Calu3 (cell line): ENCODE measurements at places on chromosomes 3 and 15. TPM values are rescaled to one million over a fixed set of nuclear protein-coding genes. Genes with fewer than 3 reads are reported as not detected.

The SCN10A gene
- total RNA-seq = not detected in 2 replicates

DNA sequence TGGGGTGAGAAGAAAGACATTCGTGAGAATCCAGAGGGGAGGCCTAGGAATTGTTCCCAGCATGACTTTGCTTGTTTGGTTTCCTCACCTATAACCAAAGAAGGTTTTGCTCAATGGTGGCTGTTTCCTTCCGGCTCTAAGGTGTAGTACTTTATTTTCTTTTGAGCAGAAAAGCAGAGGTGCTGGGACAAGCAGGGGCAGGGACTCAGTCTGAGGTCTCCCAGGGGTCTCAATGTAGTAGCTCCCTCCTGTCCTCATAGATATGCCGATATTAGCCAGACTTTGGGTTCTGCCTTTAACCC, 41.6 kb downstream of the ZBTB38 start:
- peaks cover 22% of the 10 kb centered on the region for H3K4me1 ChIP-seq
- H3K36me3 ChIP-seq = peaks cover 10% of the 10 kb centered on the region
- H3K27me3 ChIP-seq = no peaks in the 10 kb centered on the region
- no peak overlapping the region for H3K4me3 ChIP-seq

DNA sequence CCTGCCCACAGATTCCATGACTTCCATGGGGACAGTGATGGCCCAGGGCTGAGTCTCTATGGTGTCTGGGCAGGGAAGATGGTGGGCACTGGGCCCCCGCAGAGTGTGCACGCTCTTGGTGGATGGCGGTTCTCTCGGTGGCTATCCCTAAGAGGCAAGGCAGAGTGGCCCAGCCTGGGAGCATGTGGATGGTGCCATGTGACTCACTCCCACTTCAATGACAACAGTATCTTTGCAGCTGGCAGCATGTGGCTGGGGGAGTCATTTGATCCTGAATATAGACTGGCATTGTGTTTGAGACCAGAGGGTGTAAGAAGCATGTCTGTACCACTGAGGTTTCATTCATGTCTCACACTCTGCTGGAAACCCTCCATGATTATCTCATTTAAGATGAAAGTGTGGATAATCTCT, 101.2 kb downstream of the CORO2B start:
- H3K4me3 ChIP-seq = no peak overlapping the region
- no peaks in the 10 kb centered on the region for H3K36me3 ChIP-seq
- no peak overlapping the region for H3K27ac ChIP-seq
- H3K4me1 ChIP-seq = no peaks in the 10 kb centered on the region
- DNase-seq = no peak

The SLC38A3 gene
- total RNA-seq = not detected in 2 replicates

- H3K27ac ChIP-seq = no peak overlapping the region
- H3K36me3 ChIP-seq = no peaks in the 10 kb centered on the region
- DNase-seq = no peak
- H3K4me3 ChIP-seq = no peak overlapping the region
- peaks cover 9% of the 10 kb centered on the region for H3K4me1 ChIP-seq
- H3K27me3 ChIP-seq = no peaks in the 10 kb centered on the region
Observed at GRCh38 chr3:143895805-143896204, 47.5 kb upstream of the SLC9A9 start.

The SLC12A1 gene
- not detected in 2 replicates for total RNA-seq

The HEG1 gene
- total RNA-seq = 0.51 and 0.97 TPM in 2 replicates

- peak; percentile 29 for DNase-seq
- H3K36me3 ChIP-seq = peaks cover 26% of the 10 kb centered on the region
- H3K4me3 ChIP-seq = peak overlapping the region; percentile 74
- peaks cover 18% of the 10 kb centered on the region for H3K4me1 ChIP-seq
Observed at GRCh38 chr3:12553921-12554391, 2.9 kb upstream of the MKRN2 start.

The INKA1 gene
- total RNA-seq = 0.35 TPM in 1 of 2 replicates, not detected in the other

- H3K4me1 ChIP-seq = peaks cover 14% of the 10 kb centered on the region
- no peak overlapping the region for H3K4me3 ChIP-seq
- no peaks in the 10 kb centered on the region for H3K27me3 ChIP-seq
- no peaks in the 10 kb centered on the region for H3K36me3 ChIP-seq
Observed at GRCh38 chr3:171419457-171419856, 40.7 kb downstream of the TNIK start.

DNA sequence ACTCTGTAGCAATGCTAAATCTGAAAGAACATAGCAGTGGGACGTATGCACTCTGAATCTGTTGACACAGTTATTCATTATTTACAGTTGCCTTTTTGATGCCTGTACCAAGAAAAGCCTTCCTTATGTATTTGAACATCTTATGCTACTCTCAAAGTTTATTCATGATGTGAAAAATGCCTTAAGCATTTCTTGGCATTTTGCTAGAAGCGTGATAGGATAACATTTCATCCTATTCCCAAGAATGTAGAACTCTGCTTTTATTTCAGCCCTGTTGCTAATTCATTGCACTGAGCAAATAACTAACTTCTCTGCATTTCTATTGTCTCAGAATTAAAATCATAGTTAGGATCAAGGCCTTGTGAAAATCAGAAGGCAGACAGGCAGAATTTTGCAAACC, 105.5 kb downstream of the STRIT1 start:
- H3K4me1 ChIP-seq = peaks cover 9% of the 10 kb centered on the region
- no peaks in the 10 kb centered on the region for H3K27me3 ChIP-seq
- no peak overlapping the region for H3K4me3 ChIP-seq
- H3K27ac ChIP-seq = no peak overlapping the region

- no peak overlapping the region for H3K27ac ChIP-seq
- no peaks in the 10 kb centered on the region for H3K4me1 ChIP-seq
- H3K27me3 ChIP-seq = no peaks in the 10 kb centered on the region
- H3K36me3 ChIP-seq = no peaks in the 10 kb centered on the region
- no peak for DNase-seq
- H3K4me3 ChIP-seq = no peak overlapping the region
Observed at GRCh38 chr15:39094116-39094515, 486.8 kb upstream of the THBS1 start.

The HTR3C gene
- not detected in 2 replicates for total RNA-seq

DNA sequence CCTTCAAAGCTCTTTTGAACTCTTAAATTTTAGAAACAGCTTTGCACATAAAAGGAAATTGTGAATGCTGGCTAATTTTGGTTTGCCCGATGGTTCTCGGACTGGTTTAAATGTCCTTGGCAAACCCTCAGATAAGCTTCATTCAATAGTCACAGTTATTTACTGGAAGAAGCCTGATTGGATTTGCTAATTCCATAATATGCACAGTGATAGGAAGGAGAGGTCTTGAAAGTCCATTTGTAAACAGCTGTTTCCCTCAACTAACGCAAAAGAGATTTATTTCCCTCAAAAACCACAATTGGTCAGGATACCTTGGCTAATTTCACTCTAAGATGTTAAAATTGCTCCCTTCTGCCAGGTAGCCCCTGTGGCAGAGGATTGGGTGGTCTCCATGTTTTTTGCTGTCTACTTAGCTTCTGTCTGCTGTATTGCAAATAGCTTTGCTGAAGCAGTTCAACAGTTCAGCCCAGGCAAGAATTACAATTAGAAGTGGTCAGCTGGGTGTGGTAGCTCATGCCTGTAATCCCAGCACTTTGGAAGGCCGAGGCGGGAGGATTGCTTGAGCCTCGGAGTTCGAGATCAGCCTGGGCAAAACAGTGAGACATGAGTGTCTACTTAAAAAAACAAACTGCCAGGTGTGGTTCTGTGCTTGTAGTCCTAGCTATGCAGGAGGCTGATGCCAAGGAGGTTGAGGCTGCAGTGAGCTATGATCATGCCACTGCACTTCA, 30.6 kb upstream of the PROK2 start:
- H3K4me3 ChIP-seq = no peak overlapping the region
- H3K27me3 ChIP-seq = no peaks in the 10 kb centered on the region
- no peak for DNase-seq
- no peaks in the 10 kb centered on the region for H3K36me3 ChIP-seq

The GHSR gene
- not detected in 2 replicates for total RNA-seq

DNA sequence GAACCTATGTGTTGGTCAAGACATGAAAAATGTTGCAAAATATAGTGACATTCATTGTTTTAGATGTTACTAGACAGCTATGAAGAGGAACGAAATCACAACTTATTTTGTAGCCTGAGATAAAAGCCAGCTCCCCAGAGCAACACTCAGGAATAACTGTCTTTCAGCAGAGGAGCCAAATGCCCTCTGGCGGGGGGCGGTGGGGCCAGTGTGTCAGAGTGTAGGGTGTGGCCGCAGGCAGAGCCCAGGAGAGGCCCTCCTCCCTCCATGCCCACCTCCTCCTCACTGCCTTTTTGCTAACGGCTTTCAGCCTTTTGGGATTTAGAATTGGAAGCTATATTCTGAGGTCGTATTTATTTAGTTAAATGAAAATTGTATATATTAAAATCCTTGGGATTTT, 16.9 kb downstream of the APOD start:
- H3K4me3 ChIP-seq = no peak overlapping the region
- no peak overlapping the region for H3K27ac ChIP-seq
- H3K36me3 ChIP-seq = no peaks in the 10 kb centered on the region

DNA sequence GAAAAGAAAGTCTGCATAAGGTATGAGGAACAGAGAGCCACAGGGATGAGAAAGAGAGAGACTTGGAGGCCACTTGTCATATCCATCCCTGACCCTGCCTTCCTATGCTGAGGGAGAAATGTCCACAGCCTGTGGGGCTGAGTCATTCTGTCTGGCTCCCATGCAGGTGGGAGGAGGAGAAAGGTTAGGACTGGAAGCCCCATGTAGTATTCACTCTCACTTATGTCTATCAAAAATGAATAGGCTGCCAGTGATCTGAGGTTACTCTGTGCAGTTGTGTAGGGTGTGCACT, 71.3 kb downstream of the RAB11A start:
- H3K4me1 ChIP-seq = peaks cover 38% of the 10 kb centered on the region
- peaks cover 11% of the 10 kb centered on the region for H3K36me3 ChIP-seq
- H3K4me3 ChIP-seq = no peak overlapping the region
- H3K27me3 ChIP-seq = no peaks in the 10 kb centered on the region
- DNase-seq = peak; percentile 59
- peak overlapping the region; percentile 88 for H3K27ac ChIP-seq

The TRH gene
- total RNA-seq = not detected in 2 replicates

DNA sequence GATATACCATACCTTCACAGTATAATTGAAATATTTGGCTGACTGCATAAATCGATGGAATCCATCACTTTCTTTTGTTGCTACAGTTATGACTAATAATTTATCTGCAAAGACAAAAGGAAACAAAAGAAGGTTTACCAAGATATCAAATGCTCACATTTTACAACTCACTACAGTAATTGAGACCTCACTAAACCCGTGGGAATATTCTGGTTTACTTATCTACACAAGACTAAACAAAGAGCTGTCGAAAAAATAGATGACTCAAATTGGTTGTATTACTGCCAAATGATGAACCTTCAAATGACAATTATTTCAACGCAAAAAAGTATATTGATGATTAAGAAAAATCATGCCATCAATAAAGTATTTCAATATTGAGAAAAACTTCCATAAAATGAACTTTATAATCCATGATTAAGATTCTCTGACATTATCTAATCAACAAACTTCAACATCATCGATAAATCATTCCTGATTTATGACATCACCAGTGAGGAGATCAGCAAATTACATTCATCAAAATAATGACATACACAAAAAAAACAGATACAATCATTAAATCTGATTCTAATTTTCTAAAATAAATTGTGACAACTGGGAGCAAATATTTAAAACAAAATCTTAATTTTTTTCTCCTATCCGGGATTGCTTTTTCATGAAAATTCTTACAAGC, 36.7 kb downstream of the PLOD2 start:
- peak overlapping the region; percentile 70 for H3K27ac ChIP-seq
- H3K27me3 ChIP-seq = no peaks in the 10 kb centered on the region
- no peak overlapping the region for H3K4me3 ChIP-seq
- DNase-seq = no peak
- H3K4me1 ChIP-seq = peaks cover 11% of the 10 kb centered on the region
- H3K36me3 ChIP-seq = peaks cover 24% of the 10 kb centered on the region

- no peak for DNase-seq
- no peak overlapping the region for H3K27ac ChIP-seq
- no peaks in the 10 kb centered on the region for H3K27me3 ChIP-seq
- H3K4me3 ChIP-seq = no peak overlapping the region
- H3K4me1 ChIP-seq = no peaks in the 10 kb centered on the region
Observed at GRCh38 chr15:28085489-28086174, 13.5 kb downstream of the OCA2 start.

- H3K27ac ChIP-seq = peak overlapping the region; percentile 74
- peaks cover 29% of the 10 kb centered on the region for H3K4me1 ChIP-seq
- peaks cover 100% of the 10 kb centered on the region for H3K36me3 ChIP-seq
Observed at GRCh38 chr15:75211436-75212199, 9.9 kb downstream of the C15orf39 start.

The GABRB3 gene
- total RNA-seq = not detected in 2 replicates

- peaks cover 35% of the 10 kb centered on the region for H3K36me3 ChIP-seq
- H3K27ac ChIP-seq = peak overlapping the region; percentile 92
- H3K4me1 ChIP-seq = peaks cover 26% of the 10 kb centered on the region
- H3K4me3 ChIP-seq = peak overlapping the region; percentile 99
- DNase-seq = no peak
- H3K27me3 ChIP-seq = no peaks in the 10 kb centered on the region
Observed at GRCh38 chr3:11717768-11718636, 74.3 kb upstream of the VGLL4 start.

DNA sequence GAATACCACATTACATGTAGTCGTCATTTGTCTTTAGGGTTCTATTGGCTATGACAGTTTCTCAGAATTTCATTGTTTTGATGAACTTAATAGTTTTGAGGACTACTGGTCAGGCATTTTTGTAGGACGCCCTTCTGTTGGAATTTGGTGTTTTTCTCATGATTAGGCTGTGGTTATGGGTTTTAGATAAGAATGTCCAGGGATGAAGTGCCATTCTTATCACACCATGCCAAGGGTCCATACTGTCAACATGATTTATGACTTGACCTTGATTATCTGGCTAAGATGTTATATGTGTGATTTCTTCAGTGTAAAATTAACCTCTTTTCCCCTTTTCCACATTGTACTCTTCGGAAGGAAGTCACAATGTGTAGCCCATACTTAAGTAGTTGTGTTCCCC, 135.3 kb downstream of the DIPK2A start:
- no peak for DNase-seq
- no peaks in the 10 kb centered on the region for H3K36me3 ChIP-seq
- H3K4me1 ChIP-seq = peaks cover 9% of the 10 kb centered on the region

GRCh38 chr3:23259515-23259914, 56.4 kb downstream of the UBE2E2 start:
- DNase-seq = no peak
- peaks cover 9% of the 10 kb centered on the region for H3K4me1 ChIP-seq
- no peaks in the 10 kb centered on the region for H3K27me3 ChIP-seq
- no peak overlapping the region for H3K4me3 ChIP-seq

GRCh38 chr15:60297047-60297446, 100.7 kb downstream of the ANXA2 start:
- DNase-seq = no peak
- H3K27ac ChIP-seq = no peak overlapping the region
- no peaks in the 10 kb centered on the region for H3K4me1 ChIP-seq
- peaks cover 62% of the 10 kb centered on the region for H3K27me3 ChIP-seq
- H3K36me3 ChIP-seq = no peaks in the 10 kb centered on the region

DNA sequence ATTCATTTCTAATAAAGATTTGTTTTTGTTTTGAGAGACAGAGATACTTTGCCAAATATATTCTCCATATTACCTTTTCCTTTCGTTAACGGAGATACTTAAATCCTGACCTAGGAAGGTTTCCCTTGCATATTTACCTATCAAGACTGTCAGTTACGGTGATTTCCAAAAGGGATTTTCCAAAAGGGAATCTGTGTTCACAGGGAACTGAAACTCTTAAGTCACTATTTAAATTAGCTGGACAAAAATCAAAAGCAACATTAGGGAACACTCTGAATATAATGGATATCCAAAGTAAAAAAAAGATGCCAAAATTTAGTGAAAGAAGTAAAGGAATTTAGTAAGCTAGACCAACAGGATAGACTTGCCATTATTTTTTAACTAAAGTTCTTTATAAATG, 576 bp downstream of the LRRFIP2 start:
- DNase-seq = no peak
- H3K27ac ChIP-seq = no peak overlapping the region
- H3K27me3 ChIP-seq = no peaks in the 10 kb centered on the region
- peaks cover 26% of the 10 kb centered on the region for H3K36me3 ChIP-seq
- peak overlapping the region; percentile 91 for H3K4me3 ChIP-seq

The CLDN18 gene
- total RNA-seq = 0.85 and 3.3 TPM in 2 replicates

The SCN11A gene
- total RNA-seq = 0.09 TPM in 1 of 2 replicates, not detected in the other
